ENCODE measurements at places on chromosomes 16 and 17.

- no peak for DNase-seq
Measured at GRCh38 chr17:42132941-42133340, 10.3 kb downstream of the HSPB9 start.

- DNase-seq = no peak
Measured at GRCh38 chr17:65231662-65232335, 94.6 kb downstream of the RGS9 start.

DNA sequence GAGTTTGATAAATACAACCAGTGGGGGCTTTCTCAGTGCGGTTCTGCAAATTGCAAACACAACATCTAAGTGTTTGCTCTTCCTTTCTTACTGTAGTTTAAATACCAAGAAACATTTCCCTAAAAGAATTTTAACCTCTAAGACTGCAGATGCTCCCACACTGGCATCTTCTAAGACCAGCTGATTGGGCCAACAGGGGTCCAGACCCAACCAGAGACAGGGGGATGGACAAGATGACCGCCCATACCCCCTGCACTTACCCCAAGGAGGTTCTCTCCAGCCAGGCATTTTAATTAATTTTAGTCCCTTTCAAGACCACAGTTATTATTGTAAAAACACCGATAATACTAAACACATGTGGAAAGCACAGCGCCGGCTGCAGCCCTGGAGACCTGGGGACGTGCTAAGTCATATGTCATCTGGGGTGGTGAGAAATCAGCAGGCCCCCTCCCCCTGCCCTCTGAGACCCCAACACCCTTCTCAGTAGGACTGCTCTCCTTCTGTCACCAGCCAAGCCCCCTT lies 242.3 kb downstream of the SOX9 start:
- DNase-seq = no peak

- no peak for DNase-seq
Measured at GRCh38 chr17:38762231-38762630, 9.7 kb downstream of the PSMB3 start.

DNA sequence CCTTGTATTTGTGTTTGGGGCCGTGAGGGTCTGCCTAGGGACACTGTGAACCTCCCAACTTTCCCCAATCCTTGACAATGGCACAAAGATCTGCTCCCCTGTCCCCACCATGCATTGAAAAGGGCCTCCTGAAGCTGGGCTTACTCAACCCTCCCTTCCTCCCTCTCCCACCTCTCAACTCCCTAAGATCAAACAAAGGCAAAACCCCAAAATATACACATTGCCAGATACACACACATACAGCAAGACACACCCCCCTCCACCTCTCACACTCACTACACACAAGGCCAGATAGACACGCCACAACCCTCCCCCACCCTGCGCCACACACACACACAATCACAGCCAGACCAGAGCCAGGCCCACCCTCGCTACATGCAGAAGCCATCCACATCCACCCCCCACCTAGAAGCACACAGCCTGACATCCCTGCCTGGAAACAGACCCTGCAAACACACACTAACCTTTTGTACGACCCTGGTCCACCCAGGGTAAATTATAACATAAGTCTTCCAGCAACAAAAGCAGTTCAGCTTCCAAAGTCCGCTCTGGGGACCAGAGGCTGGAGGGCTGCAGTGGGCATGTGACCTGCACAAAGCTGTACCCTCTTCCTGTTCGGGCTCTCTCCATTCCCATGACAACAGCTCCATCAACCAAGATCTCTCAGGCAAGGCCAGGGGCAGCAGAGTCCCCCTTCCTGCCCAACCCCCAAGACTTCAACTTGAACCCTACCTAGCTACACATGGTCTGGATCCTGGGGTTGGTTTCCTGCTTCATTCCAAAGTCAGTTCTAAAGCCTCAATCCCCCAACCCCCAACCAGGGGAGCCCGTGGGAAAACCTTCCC lies 1.9 kb downstream of the PCGF2 start:
- DNase-seq = no peak

DNA sequence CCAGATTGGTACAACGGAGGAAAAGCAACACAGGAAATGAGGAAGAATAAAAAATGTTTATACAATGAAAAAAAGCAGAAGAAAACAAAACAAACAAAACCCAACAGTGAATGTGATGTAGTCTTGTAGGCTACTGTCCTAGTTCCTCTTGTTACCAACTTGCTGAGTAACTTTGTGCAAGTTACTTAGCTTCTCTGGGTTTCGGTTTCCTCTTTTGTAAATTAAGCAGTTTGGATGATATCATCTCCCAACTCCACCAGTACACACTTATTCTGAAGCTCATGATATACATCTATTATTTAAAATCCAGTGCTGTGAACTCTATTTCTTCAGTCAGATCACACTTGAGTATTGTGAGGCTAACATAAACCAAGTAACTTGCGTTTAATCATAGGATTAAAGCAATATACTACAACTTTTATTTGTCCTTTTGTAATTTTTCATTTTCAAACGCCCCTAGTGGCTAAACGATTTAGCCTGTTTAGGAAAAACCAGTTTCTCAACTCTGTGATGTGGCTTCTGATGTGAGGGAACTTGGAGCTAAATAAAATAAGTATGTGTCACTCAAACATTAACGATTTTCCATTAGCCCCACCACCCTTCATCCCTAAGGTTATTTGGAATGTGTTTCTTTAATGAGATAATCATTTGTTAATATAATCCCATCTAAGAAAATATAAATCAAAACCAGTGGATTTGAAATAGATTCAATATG lies 1.4 kb upstream of the UNK start:
- peak; percentile 71 for DNase-seq

Measured in NCI-H1048 (cell line).